Stimulated activated CD4-positive, alpha-beta T cell treated with anti-CD3 and anti-CD28 coated beads, TNF-alpha, amount 100 ng/mL, for 24 hours (primary cell): ENCODE measurements at places on chromosomes 2 and 18.

DNA sequence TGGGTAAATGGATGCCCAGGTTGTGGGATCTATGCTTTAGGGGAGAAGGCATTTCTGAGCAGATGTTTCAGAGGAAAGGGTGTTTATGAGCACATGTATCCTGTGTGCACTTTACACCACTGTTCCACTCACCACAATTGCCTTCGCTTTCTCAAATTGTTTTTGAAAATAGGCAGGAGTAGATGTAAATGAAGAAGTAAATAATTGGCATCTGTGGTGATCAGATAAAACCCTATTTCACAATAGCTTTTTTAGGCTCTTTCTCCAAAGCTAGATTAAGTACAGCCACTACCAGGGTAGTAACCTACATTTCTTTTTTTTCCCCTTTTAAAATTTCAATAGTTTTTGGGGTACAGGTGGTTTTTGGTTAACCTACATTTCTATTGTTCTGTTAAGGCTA lies 40.6 kb downstream of the TMEM178A start:
- no peak for DNase-seq

DNA sequence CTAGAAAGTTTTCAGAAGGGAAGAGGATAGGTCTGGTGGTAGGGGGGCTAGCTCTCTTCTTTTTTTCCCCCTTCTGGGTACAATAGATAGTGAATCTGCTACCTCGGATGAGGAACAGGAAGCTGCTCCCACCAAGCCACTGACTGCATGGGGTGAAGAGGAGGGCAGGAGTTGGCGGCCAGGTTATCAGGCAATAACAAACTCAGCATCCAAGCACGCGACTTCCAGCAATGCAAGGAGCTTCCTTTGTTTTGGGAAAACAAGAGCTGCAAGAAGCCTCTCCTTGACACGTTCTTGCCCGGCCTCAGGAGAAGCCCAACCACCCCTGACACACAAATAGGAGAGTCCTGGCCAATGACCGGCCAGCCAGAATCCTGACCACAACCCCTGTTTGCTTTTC lies 32.2 kb downstream of the NHEJ1 start:
- no peak for DNase-seq

DNA sequence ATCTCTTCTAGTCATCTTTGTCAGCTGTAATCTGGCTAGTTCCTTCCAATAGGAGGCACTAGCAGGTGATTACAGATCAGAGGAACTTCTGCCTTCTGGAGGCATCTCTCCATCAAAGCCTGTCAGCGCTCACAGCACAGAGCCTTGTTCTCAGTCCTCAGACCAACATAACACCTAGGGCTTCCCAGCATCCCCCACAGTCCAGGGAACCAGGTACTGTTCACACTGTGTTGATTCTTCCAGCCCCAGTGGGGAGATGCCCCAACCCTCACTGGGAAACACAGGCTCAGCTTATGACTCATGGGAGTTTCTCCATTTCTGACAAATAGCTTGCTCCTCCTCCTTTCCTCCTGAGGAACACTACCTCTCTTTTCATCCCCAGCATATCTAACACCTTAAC lies 601.7 kb downstream of the CBLN2 start:
- DNase-seq, result no peak

- DNase-seq, result no peak
These were observed 762.4 kb downstream of the LRRTM4 start for GRCh38 chr2:76759634-76760366.

- no peak for DNase-seq
These were observed 286.8 kb downstream of the CLIP4 start for GRCh38 chr2:29401994-29402393.
